NCI-H187 (cell line): ENCODE measurements at places on chromosomes 4 and X.

DNA sequence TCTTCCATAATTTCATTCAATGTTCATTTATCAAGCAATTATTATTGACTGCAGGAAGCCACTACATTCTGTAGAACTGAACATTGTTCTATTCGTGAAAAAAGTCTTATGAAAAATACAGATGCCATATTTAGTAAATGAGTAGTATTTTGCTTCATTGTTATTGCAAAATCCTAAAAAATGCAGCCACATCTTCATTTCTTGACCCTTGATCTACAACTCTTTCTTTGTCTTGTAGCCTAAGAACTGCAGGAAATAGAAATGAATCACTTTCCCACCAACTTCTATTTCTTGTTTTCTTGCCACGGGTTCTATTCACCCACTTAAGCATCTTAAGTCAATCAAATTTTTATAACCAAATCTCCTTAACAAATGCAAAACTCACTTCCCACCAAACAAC, 63.3 kb downstream of the KCNIP4 start:
- no peak for DNase-seq

DNA sequence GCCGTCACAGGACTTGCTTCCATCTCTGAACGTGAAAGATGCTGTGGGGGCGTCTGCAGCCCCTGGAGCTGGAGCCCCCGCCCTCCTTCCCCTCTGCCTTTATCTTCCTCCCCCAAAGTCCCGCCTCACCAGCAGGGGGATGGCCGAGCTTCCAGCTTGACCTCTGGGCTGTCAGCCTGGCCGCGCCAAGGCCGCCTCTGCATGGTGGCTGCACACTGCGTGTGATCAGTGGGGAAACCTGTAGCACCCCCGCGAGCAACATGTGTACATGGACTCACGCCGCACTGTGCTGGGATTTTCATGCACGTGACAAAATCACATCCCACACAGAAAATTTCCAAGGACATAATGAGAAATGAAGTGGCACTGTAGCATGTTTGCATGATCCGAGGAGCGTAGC, 26.5 kb upstream of the PSAPL1 start:
- DNase-seq: no peak

GRCh38 chrX:153770601-153771414, 6.8 kb downstream of the PLXNB3 start:
- DNase-seq: no peak

- DNase-seq: no peak
Observed at GRCh38 chr4:2914256-2915126, 48.7 kb downstream of the NOP14 start.

- no peak for DNase-seq
Observed at GRCh38 chr4:4677556-4678522, 136.0 kb upstream of the STX18 start.

DNA sequence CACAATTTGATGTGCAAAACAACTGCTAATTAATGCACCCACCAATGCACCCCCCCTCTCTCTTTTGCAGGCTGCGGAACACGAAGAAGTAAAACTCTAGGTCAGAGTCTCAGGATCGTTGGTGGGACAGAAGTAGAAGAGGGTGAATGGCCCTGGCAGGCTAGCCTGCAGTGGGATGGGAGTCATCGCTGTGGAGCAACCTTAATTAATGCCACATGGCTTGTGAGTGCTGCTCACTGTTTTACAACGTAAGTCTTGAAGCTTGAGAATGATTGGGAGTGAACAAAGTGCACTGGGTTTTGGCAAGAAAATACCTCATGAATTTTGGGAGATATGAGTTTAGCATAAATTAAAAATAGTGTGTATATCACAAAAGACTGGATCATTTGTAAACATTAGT, 28.9 kb downstream of the TMPRSS11E start:
- DNase-seq: no peak

- DNase-seq: no peak
Observed at GRCh38 chr4:121737846-121738554, 27.0 kb downstream of the SMIM43 start.

- no peak for DNase-seq
Observed at GRCh38 chr4:5191831-5192230, 140.6 kb downstream of the STK32B start.

DNA sequence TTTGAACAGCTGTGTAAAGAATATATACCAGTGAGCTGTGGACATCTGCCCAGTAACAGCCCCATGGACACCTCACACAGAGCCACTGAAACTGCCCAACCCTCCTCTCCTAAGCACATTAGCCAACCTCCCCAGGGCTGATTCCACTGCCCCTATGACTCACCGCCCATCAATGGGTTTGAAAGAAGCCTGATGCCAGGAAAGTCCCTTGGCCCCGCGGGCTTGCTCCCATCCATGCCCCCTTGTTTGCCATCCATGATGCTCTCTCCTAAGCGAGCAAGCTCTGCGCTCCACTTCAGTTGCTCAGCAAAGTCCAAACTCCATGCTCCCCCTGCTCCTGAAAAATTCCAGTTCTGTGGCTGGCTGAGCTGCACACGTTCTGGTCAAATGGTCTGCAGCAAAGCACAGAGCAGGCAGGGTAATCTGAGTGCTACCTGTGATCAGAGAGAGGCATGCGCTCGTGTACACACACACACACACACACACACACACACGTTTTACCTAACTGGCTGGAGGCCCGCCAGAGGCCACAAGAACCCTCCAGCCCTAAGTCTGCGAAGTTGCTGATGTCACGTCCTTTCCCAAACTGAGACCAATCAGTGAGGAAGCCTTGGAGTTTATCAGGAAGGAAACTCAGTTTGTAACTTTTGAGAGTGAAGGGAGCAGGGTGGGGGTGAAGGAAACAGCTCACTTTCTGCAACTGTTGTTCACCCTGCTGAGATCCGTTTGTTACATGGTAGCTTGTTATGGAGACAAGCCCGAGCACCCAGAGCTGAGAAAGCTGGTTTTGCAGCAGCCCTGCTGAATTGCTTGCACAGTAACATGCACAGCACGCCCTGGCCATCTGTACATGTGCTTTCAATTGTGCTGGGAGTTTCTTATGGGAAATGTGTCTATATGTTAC, at the start of gene ASB9:
ASB9 (minus strand) TSS at position 466 of the 904 bp plus-strand sequence; CDS start at position 257, 209 bp downstream.
- DNase-seq: no peak

GRCh38 chrX:72129661-72130060, 2.1 kb downstream of the RTL5 start:
- DNase-seq: no peak

DNA sequence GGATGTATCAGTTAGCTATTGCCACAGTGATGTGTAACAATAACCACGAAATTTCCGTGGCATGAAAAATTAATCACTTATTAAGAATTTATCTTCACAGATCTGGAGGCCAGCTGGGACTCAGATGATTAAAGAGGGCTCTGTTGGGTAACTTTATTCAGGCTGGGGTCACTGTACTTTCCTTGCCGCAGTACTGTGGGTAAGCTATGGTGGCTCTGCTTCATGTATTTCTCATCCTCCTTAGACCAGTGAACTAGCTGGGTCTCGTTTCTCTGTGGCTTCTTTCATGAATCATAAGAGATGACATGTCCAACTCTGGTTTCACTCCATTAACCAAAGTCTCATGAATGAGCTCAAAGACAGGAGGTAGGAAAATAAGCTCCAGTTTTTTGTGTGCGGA, 13.5 kb downstream of the TEX13B start:
- no peak for DNase-seq

DNA sequence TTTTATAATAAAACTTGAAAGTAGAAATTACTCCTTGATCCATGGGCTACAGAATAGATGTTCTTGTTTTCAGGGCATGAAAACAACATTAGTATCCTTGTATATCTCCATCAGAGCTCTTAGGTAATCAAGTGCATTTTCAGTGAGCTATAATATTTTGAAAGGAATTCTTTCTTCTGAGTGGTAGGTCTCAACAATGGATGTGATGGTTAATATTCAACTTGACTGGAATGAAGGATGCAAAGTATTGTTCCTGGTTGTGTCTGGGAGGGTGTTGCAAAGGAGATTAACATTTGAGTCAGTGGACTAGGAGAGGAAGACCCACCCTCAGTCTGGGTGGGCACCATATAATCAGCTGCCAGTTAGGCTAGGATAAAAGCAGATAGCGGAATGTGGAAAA, 100.1 kb downstream of the LCORL start:
- DNase-seq: no peak
